ENCODE measurements at places on chromosomes 11 and 22.

GRCh38 chr11:123483466-123483865, 53.4 kb downstream of the GRAMD1B start:
- DNase-seq: no peak

GRCh38 chr11:75341612-75342011, 9.8 kb downstream of the ARRB1 start:
- DNase-seq: no peak

GRCh38 chr11:82719361-82720105, 14.1 kb downstream of the FAM181B start:
- no peak for DNase-seq

DNA sequence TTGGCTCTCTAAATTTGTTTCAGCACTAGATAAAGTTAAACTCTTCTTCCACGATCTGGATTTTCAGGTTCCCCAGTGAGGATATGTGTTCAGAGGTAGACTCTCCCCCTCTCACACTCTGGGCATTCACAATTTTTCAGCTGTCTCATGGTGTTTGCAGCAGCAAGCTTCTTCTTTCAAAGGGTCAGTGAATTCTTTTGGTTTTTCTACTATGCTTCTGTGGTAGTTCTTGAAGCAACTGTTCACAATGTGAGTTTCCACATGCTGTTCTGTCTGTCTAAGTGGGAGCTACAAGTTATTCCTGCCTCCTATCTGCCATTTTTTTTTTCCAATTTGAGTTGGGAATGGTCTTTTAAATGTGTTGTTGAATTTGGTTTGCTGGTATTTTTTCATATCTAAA, 25.4 kb downstream of the CNTF start:
- DNase-seq: no peak

- DNase-seq: no peak
Measured at GRCh38 chr11:69000831-69001242, 12.2 kb downstream of the MRGPRF start.

- no peak for DNase-seq
Measured at GRCh38 chr11:61778920-61779650, 13.3 kb downstream of the TMEM258 start.

DNA sequence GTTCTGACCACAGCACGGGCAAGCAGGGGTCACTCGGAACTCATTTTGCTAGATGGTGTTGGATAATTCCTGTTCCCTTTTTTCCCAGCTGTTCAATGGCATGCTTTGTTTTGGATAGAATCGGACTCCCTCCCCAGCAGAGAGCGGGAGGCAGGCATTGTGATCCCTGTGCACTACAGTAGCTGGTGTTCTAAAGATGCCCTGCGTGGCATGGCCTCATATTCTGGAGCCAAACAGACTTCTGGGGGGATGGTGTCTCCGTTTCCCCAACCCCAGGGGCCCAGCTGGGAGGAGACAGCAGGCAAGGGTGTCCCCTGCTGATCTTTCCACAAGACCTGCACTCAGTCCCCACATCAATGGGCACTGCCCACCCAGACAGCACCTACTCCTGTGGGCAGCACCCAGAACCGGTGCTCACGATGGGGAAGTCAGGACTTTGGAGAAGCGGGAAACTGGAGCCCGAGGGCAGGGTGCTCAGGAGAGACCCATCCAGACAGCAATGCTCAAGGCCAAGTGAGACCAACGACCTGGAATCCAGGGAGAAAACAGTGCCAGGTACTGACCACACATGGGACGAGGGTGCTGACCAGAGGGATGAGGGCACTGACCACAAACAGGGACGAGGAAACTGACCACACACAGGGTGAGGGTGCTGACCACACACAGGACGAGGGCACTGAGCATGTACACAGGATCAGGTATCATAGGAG, 934.9 kb downstream of the BRD1 start:
- no peak for DNase-seq

GRCh38 chr11:27423125-27423524, 49.5 kb downstream of the LGR4 start:
- no peak for DNase-seq

DNA sequence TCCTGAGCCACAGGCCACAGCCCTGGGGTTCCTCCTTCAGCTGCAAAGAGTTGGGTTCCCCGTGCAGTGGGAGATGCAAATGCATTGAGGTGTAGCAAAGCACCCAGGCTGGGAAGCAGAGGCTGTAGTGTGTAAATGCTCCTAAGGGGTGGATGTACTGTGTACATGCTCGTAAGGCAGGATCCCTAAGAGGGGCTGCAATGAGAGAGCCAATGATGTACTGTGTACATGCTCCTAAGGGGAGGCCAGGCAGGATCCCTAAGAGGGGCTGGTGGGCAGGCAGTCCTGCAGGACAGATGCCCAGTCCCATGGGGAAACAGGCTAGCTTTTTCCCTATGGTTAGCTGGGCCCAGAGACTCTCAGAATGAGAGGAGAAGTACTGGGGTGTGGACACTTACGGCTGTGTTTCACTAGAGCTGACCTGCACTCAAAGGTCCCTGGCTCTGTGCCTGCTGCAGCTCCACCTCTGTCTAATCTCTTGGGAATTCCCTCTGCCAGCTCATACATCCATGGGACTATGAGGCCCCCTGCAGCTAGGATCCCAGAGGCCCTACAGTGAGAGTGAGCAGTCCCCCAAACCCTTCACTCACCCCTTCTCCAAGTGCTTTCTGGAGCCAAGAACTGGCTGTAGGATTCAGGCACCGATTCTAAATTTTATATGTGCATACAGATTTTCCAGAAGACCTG, 261.9 kb upstream of the LUZP2 start:
- DNase-seq: no peak

GRCh38 chr22:24209016-24209415, 27.7 kb downstream of the SUSD2 start:
- no peak for DNase-seq

GRCh38 chr11:77455740-77456139, 18.2 kb downstream of the PAK1 start:
- DNase-seq: no peak

DNA sequence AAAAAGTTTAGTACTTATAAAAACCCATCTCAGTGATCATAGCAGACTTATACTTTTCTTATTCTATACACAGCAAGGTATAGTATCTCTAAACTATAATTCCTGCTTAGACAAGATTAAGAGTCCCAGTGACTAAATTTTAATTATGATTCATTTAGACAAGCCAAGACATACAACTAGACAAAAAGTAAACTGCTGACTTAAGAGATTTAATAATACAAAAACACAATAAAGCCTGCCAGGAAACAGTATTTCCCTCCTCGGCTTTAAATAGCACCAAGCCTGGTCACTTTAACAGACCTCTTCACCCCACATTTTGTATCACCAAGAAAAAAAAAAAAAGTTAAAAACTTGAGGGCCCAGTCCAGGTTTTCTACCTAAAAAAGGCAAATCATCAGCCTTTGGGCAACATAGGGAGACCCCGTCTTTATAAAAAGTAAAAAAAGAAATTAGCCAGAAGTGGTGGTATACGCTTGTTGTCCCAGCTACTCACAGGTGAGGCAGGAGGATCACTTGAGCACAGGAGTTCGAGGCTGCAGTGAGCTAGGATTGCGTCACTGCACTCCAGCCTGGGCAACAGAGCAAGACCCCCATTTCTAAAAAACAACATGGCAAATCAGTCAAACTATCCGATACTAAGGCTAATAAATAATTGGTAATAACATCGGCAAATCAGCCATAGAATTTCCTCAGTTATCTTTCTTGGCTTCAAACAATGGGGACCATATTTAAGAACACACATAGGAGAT, 53.8 kb downstream of the SIK3 start:
- DNase-seq: no peak

GRCh38 chr11:117482881-117483280, 155.2 kb downstream of the CEP164 start:
- no peak for DNase-seq

DNA sequence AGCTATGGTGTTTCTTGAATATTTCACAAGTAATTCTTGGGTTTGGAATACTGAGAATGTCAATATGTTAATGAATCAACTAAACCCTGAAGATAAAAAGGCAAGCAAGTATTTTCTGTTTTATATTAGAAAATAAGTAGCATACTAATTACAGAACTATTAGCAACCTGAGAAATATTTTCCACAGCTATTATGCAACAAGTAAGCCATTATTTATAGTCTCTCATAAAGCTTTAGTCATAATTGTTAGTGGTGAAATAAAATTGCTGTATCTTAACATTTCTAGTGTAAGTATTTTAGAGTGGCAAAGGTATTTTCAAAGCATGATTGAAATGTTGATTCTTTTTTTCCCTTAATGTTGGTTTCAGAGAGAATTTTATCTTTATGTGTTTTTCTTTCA, 53.3 kb downstream of the FAR1 start:
- DNase-seq: no peak

- peak; percentile 75 for DNase-seq
Measured at GRCh38 chr11:66347425-66348276, at the start of gene B4GAT1. Gene B4GAT1 (minus strand): TSS chr11:66347629. CDS start chr11:66347545, 84 bp downstream.

DNA sequence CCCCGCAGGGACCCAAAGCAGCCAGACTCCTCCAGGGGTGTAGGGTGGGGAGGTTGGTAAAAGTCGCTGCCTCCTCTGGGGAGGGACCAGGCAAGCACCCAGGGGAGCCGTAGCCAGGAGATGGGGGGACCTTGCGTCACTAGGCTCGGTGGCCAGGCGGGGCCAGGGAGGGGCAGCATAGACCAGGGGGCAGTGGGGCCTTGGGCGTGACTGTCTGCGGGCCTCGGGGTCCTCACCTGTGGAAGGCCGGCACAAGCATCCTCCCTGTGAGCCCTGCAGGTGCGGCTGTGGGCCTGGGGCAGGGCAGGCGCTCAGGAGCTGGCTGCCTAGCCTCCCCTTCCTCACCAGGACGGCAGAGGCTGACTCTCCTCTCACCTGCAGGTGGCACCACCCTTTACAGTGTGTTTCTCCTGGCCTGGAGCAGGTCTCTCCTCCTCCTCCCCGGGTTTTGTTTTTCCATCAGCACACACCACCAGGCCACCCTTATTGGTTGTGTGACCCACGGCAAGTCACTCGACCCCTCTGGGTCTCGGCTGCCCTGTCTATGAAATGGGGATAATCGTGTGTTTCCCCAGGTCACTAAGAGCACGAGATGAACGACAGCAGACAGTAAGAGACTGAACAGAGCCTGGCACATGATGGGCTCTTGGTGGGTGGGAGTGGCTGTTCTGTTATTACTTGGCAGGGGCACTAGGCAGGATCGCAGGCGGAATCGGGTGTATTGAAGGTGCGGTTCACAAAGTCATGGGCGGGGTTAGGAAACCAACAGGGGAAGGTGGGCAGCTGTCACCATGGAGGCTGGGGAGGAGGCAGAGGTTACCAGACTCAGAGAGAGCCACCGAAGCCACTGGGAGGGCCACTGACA, 52.7 kb downstream of the FLRT1 start:
- no peak for DNase-seq

DNA sequence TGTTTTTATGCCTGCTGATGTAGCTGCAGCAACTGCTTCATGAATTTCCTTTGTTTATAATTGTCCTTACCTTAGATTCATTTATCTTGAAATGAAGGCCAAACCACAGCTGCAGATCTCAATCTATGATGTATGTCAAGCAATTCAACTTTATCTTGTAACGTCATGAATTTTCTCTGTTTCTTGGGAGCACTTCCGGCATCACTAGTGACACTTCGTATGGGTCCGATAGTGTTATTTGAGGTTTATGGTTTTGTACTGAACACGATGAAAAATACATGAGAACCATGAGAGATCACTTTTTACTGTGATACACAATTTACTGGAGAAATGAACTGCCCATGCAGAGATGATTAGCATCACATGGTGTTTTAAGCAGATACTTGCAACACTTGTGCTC, 98.5 kb downstream of the CSTPP1 start:
- no peak for DNase-seq

DNA sequence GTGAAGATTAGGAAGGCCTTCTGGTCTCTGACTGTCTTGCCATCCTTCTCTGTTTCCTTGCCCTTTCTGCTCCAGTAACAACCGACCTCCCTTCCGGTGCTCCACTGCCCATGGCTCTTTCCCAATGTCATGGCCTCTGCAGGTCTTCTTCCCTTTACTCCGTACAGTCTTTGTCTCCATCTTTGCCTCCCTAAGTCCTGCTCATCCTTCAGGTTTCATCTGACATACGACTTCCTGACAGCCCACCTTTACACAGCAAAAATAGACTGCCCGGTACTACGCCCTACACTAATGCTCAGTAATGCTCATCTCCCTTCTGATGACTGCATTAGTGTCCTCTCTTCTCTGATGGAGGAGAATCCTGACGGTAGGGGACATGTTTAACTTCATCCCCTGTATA, 63.9 kb downstream of the FBXO7 start:
- no peak for DNase-seq

- DNase-seq: no peak
Measured at GRCh38 chr22:26457661-26458272, 25.8 kb downstream of the HPS4 start.

- no peak for DNase-seq
Measured at GRCh38 chr11:131884461-131885073, 514.2 kb downstream of the NTM start.

DNA sequence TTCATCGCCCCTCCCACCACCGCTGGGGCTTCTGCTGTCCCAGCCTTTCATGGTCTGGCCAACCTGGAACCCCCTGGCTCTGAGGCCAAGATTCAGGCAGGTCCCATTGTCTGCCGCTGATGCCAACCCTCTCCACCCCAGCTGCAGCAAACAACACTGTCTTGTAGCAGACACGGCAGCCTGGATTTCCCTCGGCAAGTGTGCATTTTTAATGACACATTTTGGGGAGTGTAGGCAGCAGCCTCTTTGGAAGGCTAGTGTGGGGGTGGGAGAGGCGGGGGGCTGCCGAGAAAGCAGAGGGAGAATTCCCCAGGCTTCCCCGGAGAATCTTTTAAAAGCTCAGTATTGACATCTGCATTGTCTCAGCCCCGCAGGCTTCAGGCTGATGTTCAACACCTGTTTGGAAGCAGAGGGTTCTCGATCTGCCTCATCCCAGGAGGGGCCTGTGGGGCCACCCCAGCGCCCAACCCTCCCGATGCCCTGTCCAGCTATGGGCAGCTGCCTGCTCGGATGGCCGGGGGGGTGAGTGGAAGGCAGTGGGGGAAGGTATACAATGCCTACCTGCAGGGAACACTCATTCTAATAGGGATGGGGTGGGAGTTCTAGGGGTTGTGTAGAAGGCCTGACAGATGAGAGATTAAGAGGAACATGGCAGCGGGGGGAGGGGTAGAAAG, 41.5 kb downstream of the NECTIN1 start:
- DNase-seq: no peak

- no peak for DNase-seq
Measured at GRCh38 chr11:84714316-84714780, 912.8 kb downstream of the DLG2 start.

GRCh38 chr11:83722392-83723119, 436.4 kb upstream of the CCDC90B start:
- no peak for DNase-seq

- DNase-seq: no peak
Measured at GRCh38 chr22:19674929-19675253, 39.4 kb upstream of the SEPTIN5 start.

DNA sequence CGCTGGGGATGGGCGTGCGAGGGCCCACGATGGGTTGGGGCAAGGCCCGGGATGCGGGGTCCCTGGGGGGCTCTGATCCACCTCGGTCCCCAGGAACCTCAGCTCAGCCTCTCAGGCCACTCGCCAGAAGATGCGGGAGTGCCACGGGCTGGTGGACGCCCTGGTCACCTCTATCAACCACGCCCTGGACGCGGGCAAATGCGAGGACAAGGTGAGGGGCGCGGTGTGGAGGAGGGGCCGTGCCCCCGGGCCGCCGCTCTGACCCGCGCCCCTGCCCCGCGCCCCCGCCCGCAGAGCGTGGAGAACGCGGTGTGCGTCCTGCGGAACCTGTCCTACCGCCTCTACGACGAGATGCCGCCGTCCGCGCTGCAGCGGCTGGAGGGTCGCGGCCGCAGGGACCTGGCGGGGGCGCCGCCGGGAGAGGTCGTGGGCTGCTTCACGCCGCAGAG, 6.3 kb downstream of the PKP3 start:
- DNase-seq: no peak

- no peak for DNase-seq
Measured at GRCh38 chr22:39601180-39601535, 30.6 kb downstream of the CACNA1I start.
